ENCODE measurements at places on chromosomes 1 and 21.

DNA sequence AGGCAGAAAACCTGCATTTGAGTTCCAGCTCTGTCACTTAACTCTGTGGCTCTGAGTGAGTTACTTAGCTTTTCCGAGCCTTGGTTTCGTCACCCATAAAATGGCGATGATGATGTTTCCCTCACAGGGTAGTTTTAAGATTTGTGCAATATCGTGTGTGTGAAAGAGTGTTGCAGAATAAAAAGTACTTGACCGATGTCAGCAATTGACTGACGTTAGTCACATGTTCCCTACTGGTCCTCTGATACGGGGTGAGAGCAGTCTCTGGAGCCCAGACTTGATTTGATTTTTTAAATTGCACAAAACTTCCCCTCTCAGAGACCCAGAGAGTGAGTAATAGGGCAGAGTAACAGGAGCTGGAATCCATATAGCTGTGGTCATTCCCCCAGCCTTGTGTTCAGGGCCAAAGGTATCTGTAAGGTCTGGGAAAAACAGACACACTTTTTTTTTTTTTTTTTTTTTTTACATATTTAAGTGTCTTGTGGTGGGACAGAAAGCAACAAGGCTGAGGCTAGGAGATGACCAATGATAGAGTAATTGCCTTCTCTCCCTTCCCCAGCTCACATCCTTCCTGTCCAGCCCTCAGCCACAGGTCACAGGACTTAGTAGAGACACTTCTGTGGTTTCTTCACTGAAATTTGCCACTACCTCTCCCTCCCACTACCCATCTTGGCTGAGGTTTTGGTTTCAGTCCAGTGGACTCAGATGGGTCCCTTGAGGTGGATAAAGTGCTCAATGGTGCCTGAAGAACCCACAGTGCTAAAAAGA, 2.0 kb downstream of the FCER1G start:
- no peaks in the 10 kb centered on the region for H3K4me1 ChIP-seq
- peak; percentile 21 for DNase-seq
- H3K27me3 ChIP-seq = no peaks in the 10 kb centered on the region
- H3K27ac ChIP-seq = peak overlapping the region; percentile 88

GRCh38 chr1:65119951-65120350, 28.1 kb upstream of the AK4 start:
- no peaks in the 10 kb centered on the region for H3K27me3 ChIP-seq
- DNase-seq = no peak
- no peaks in the 10 kb centered on the region for H3K4me1 ChIP-seq
- H3K4me3 ChIP-seq = no peak overlapping the region
- H3K27ac ChIP-seq = no peak overlapping the region

- no peaks in the 10 kb centered on the region for H3K27me3 ChIP-seq
- H3K4me3 ChIP-seq = no peak overlapping the region
- H3K36me3 ChIP-seq = no peaks in the 10 kb centered on the region
- DNase-seq = no peak
These were observed 46.8 kb downstream of the PTPRU start for GRCh38 chr1:29282924-29283803.

GRCh38 chr21:30478004-30478403, 2.2 kb downstream of the KRTAP19-1 start:
- H3K4me3 ChIP-seq = no peak overlapping the region
- no peak overlapping the region for H3K27ac ChIP-seq
- H3K4me1 ChIP-seq = no peaks in the 10 kb centered on the region
- H3K27me3 ChIP-seq = no peaks in the 10 kb centered on the region
- H3K36me3 ChIP-seq = no peaks in the 10 kb centered on the region

DNA sequence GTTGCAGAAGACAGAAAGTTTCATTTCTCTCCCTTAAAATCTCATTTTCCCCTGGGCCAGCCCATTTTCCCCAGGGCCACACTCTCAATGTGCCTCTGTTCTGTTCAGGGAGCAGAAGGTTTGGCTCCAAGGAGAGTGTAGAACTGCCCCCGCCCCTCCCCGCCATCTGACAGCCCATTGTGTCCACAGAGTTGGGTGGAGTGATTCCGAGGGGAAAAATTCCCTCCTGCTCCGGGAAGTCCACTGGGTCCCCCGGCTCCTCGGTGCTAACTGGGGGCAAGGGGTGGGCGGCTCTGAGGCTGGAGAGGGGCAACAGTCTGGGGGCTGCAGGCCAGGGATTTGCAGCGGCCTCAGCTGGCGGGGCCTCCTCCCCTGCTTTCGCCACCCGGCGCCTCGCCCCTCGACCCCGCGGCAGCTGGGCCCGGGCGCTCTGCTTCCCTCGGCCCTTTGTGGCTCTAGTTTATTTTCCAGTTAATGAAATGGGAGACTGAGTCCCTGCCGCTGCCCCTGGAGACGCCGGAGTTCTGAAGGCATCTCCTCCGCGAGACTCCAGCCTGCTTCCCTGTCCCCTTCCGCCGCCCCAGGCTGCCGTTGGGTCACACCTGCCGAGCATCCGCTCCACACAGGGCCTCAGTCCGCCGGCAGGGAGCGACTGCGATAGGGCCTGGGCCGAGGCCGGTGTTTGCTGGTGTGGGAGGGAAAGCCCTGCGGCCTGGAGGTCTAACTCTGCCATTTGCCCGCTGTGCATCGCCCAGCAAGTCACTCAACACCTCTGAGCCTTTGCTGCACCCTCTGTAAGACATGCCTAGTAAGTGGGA, 14.7 kb upstream of the KIRREL1 start:
- peaks cover 4% of the 10 kb centered on the region for H3K27me3 ChIP-seq
- no peak for DNase-seq
- no peaks in the 10 kb centered on the region for H3K36me3 ChIP-seq
- H3K27ac ChIP-seq = no peak overlapping the region
- H3K4me1 ChIP-seq = no peaks in the 10 kb centered on the region

DNA sequence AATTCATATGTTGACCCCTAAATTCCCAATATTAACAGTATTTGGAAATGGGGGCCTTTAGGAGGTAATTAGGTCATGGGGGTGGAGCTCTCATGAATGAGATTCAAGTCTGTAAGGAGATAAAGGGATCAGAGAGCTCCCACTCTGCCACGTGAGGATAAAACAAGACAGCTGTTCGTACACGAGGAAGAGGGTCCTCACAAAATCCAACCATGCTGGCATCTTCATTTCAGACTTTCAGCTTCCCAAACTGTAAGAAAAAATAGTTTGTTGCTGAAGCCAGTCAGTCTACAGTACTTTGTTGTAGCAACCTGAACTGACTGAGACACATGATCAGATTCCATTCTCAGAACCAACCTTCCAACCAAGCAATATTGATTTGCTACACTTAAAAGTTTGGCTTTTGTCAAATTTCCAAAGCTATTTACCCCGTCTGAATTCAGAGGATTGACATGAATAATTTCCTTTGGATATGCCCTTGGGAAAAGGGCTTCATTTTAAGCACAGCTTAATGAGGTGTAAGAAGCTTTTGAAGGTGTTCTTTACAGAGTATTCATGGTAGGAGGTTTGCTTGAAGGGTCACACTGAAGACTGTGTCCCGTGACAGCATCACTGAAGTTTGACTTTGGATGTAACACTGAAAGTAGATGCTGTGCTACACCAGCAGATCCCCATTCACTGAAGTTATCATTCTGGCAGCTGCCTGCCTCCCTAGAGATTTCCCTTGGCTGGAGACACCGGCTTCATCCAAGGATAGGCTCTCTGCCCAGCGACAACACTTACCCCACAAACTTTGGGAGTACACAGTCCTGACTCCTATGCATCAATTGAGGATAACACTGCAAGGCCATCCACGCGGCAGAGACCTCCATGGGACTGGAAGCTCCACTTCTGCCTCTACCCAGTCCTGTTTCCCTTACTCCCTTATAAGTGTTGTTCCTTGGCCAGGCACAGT, 4.9 kb upstream of the OMA1 start:
- H3K4me3 ChIP-seq = no peak overlapping the region
- no peaks in the 10 kb centered on the region for H3K36me3 ChIP-seq
- H3K27ac ChIP-seq = no peak overlapping the region
- peaks cover 6% of the 10 kb centered on the region for H3K27me3 ChIP-seq
- H3K4me1 ChIP-seq = no peaks in the 10 kb centered on the region

DNA sequence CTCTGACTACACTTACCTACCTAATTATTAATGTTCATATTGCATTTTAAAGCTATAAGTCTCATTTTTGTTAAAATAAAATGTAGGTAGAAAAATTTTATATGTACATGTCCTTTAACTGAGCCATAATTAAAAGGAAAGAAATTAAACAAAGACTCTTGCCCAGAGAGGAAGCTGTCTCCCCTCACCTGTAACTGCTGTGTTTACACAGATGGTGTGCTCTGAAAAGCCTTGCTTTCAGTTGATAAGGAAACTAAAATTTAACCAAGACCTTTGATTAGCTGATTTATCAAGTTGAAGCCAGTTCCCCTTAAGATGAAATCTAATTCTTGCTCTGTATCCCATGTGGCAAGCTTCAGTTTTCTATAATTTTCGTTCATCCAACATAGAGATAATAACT, 213.5 kb downstream of the LYPLAL1 start:
- H3K27me3 ChIP-seq = no peaks in the 10 kb centered on the region
- H3K4me3 ChIP-seq = no peak overlapping the region
- H3K36me3 ChIP-seq = no peaks in the 10 kb centered on the region

DNA sequence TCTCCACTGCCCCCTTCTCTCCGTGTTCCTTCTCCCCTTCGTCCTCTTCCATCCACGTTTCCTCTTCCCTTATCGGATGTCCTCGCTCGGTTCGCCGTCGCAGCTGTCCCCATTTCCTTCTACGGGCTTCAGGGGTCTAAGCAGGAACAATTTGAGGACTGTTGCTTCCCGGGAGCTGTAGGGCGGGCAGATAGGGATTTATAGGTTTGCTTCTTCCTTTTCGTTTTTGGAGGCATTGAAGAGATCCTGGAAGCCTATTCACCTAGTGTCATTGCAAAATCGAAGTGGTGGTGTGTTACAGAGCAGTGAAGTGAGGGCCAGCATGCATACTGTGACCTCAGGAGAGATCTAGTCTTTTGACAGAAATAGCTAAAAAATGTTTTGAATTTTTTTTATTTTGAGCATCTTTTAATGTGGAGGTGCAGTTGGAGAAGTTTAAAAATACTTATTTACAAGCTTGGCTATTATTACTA, 897 bp downstream of the ZYG11B start:
- H3K27me3 ChIP-seq = no peaks in the 10 kb centered on the region
- DNase-seq = no peak
- peak overlapping the region; percentile 31 for H3K27ac ChIP-seq
- peaks cover 10% of the 10 kb centered on the region for H3K4me1 ChIP-seq
